ENCODE measurements at places on chromosomes 3 and 15.
A peak's percentile ranks its signal among the peaks of the same experiment; 100 is the strongest.

- peak; percentile 44 for DNase-seq
Observed at GRCh38 chr3:67790043-67790442, 135.6 kb upstream of the SUCLG2 start.

GRCh38 chr3:63245726-63246241, 32.3 kb upstream of the SYNPR start:
- DNase-seq, result no peak

DNA sequence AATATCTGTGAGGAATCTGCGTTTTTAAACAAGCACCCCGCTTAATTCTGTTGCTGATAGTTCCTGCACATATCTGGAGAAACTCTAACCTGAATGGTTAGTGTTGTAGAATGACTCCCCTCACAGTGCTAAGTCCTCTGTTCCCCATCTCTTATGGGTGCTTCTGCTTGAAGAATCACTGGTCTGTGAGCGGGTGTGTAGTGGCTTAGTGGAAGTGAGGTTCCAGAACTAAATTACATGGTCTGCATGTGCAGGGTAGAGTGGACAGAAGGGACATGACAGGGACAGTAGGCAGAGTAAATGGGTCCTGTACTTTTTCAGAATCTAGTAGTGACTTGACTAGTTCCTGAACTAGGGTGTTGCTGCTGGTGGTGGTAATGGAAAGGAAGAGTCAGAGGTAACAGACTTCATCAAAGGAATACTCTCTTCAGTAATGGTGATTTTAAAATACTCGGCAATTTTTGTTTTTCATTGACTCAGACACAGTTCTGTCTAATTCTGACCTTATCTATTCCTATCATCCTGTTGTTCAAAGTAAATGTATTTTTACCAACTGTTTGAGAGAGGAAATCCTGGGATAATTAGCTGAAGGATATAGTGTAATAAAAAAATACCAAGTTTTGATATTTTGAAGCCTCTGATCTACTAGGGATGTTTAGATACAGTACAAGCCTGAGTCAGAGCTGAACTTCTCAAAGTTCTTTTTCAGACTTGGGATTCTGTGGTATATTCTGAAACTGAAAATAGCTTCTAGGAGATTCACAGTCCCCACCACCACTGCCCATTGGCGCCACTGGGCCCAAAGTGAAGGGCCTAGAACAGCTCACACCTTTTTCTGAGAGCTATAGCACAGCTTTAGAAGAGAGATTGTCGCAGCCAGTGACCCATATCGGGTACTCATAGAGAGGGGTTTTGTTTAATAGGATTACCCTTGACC, 55.5 kb downstream of the FNDC3B start:
- no peak for DNase-seq

DNA sequence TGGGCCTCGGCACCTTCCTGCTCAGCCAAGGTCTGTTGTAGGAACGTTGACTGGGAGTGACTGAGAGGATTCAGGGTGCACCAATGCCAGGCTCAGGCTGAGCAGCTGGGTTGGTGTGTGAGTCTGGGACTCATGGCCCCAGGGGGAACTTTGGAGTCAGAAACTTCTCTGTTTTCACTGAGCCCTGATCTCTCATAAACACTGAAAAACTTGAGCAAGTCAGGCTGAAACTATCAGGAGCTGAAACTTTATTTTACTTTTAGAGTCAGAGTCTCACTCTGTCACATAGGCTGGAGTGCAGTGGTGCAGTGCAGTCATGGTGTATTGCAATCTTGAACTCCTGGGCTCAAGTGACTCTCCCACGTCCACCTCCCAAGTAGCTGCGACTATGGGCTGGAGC, 3.0 kb downstream of the TRAK1 start:
- DNase-seq, result no peak

DNA sequence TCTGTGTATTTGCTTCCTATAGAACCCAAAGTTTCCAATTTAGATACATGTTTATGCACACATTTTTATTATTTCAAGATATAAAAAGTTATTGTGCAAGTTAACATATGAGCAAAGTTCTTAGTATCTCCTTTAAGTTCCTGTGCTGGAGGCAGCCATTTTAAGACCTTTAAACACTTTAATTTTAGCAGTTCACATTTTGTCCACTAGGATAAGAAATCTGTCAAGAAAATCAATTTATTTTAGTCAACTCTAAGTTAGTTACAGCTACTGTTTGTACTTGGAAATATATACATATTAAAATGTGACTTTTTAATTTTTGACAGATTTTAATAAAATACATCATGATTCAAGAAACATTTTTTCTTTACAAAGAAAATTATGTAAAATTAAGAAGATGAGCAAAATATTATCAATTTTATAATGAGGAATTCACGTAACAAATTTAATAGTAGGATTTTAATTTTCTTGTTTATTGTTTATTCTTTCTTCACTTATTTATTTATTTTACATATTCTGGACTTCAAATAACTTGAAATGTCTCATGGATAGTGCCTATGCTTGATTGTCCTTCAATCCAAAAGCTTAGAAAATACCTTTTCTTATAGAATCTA, 402.6 kb upstream of the GBE1 start:
- no peak for DNase-seq

DNA sequence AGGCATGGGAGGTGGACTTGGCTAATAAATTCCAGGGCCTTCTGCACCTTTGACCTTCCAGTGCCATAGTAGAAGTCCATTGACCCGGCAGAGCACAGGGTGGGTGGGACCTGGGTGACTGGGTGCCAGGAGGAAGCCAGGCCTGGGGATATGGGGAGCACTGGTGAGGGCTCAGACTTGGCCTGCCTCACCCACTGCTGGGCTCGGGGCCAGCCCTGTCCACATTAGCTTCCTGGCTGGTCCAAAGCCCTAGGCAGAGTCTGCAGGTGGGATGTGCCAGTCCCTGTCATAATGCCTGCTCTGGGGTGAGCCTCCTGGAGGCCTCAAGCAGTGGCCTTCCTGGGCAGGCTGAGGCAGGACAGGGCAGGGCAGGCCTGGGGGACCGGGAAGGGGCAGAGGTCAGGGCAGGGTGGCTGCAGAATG, 38.1 kb upstream of the CHRNB4 start:
- no peak for DNase-seq

- no peak for DNase-seq
Observed at GRCh38 chr3:191301782-191302411, 27.3 kb upstream of the CCDC50 start.

DNA sequence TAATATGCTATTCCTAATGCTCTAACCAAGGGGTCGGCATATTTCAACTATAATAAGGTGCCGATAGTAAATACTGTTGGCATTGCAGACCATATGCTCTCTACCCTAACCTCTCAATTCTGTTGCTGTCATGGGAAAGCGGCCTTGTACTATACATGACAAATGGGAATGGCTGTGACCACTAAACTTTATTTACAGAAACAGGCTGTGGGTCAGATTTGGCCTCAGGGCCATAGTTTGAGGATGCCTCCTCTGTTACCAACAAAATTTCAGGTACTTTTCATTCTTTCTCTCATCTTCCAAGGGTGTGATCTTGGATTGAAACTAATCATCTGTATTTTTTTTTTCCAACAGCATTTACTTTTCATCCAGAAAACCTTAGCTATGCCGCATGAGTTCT, 242.0 kb downstream of the MAGI1 start:
- no peak for DNase-seq

DNA sequence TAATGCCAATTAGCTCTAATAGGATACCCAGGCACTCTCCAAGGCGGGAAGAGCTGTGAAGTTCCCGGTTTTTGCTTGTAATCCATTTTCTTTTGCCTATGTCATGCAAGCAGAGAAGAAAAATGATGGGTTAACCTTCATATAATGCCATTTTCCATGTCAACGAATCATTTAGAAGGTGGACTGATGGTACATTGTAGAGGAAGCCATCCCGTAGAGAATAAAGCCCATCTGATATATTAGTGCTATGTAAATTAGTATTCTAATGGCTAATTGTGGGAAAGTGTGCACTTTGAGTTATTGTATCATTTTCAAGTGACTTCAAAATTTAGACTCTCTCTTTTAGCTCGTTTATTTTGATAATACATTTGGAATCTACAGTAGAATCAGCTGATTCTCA, 509.1 kb downstream of the ROBO2 start:
- DNase-seq, result no peak

DNA sequence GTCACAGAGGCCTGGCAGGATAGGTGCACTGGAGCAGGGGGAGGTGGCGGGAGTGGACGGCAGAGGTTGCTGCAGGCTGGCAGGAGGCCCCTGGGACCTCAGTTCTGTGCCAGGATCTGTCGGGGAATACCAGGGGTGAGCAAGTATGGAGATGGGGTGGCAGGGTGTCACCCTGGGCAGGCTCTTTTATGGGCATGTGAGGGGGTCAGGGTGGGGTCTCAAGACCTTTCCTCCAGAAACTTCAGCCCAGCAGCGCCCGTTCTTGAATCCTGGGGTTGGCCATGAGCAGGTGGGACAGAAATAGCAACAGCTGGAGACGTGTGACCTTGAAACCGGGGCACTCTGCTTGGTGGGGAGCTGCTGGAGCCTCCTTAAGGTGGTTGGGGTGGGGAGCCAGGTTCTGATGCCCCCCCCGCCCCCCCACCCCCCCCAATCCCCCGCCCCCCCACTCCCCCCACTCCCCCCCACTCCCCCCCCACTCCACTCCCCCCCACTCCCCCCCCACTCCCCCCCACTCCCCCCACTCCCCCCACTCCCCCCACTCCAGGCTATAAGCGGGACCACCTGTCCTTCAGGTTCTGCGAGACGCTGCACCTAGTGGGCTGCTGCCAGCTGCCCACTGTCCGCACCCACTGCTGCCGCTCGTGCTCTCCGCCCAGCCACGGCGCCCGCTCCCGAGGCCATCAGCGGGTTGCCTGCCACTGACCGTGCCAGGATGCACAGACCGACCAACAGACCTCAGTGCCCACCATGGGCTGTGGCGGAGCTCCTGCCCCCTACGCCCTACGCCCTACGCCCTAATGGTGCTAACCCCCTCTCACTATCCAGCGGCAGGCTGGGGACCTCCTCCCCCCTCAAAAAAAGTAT, 84.9 kb downstream of the TBC1D2B start:
- no peak for DNase-seq

DNA sequence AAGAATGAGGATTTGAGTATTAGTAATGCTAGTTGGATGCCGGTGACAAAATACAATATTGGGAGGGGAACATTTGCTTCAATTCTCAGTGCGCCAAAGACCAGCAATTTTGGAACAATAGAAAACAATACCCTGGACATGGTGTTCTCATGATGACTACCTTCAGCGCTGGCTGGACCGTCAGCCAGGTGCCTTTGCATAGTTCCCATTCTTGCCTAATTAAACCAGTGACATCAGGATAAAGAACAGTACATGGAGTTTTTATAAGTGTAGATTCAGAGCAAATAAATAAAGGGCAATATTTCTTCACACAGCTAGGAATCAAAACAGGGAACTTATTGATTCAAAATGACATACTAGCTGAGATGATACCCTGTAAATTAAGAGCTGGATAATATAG, 404.8 kb upstream of the RORA start:
- no peak for DNase-seq
